Activated CD4-positive, CD25-positive, alpha-beta regulatory T cell treated with anti-CD3 and anti-CD28 coated beads, Interleukin-2, amount 50 U/mL, for 72 hours (primary cell): ENCODE measurements at places on chromosomes 3 and 15.

DNA sequence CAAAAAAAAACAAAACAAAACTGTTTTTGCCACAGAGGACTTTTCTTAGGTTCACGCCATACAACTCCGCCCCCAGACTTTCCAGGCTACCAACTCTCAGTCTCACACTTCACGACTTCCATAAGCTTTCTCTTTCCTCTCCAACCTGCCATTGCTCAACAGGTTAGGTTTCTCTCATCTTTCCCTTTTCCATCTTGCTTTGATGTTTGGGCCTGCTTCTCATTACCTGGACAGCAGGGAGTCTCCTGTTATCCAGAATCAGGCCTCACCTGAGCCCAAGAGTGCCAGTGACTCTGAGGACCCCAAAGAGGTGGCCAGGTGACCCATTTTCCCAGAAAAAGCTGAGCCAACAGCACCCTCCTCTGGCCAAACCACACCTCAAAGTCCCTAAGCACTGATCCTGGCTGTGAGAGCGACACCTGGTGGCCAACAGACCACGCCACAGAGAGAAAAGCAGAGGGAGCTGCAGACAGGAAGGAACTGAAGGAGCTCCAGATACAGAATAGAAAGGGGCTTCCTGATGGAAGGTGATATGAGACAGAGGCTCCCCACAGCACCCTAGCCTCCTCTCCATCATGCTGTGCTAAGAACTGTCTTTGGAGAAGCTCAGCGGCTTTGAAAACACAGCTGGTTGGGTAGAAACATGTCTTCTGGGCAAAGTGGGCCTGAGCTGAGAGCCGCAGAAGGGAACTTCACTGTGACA lies 4.0 kb downstream of the CCDC51 start:
- peak; percentile 79 for DNase-seq

DNA sequence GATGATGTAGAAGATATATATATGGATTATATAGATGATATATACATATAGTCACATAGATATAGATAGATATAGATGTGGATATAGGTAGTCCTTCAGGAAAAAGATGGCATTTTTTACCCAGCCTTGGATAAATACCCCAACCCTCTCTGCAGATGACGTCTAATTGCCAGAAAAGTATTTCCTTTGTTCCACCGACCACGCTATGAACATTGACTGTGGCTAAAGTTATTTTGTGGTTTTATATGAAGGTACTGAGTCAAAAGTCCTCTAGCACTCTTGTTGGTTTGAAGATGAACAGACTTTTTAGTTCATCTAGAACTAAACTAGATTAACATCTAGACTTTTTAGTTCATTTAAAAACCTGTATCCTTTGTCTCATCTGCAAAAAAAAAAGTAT lies 207.7 kb downstream of the PLOD2 start:
- DNase-seq = no peak

DNA sequence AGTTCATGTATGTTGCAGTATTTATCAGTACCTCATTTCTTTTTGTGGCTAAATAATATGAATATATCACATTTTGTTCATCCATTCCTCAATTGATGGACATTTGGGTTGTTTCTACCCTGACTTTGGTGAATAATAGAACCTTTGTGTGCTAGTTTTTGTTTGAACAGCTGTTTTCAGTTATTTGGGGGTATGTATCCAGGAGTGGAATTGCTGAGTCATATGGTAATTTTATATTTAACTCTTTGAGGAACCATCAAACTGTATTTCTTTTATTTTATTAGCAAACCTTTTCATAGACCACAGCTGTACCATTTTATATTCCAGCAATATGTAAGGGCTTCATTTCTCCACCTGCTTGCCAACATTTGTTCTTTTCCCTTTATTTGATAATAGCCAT lies 38.4 kb upstream of the RBM5 start:
- DNase-seq = no peak

- DNase-seq = peak; percentile 50
These were observed at the start of gene PROS1 for GRCh38 chr3:93973131-93974126. TSS of gene PROS1 (minus strand) at chr3:93973896. CDS start at chr3:93973749, 147 bp downstream.

DNA sequence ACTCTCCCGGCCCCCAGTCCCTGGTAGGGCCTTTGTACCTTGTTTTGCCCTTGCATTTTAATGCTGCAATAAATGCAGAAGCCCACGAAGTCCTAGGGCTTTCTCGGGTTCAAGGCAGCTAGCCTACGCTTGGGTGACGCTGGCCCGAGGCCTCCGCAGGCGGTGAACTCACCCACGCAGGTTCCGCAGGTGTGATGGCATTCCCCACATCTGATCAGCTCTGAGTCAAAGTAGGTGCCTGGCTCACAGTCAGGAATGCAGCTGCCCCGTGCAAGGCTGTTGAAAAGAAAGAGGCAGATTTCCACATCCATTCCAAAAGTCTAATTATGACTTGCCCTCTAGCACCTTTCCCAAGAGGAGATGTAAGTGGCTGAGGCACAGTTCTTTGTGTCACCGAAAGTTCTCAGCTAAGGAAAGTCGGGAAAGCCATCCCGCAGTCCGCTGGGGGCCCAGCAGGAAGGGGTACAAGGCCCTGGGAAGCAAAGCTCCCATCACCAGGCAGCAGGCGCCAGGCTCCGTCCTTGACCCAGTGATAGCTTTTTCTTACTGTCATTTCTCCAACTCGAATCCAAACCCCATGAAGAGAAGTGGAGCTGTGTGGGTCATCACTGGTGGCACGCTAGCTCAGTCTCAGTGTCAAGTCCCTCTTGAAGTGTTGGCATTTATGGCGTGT lies 23.2 kb upstream of the SNRPA1 start:
- no peak for DNase-seq

DNA sequence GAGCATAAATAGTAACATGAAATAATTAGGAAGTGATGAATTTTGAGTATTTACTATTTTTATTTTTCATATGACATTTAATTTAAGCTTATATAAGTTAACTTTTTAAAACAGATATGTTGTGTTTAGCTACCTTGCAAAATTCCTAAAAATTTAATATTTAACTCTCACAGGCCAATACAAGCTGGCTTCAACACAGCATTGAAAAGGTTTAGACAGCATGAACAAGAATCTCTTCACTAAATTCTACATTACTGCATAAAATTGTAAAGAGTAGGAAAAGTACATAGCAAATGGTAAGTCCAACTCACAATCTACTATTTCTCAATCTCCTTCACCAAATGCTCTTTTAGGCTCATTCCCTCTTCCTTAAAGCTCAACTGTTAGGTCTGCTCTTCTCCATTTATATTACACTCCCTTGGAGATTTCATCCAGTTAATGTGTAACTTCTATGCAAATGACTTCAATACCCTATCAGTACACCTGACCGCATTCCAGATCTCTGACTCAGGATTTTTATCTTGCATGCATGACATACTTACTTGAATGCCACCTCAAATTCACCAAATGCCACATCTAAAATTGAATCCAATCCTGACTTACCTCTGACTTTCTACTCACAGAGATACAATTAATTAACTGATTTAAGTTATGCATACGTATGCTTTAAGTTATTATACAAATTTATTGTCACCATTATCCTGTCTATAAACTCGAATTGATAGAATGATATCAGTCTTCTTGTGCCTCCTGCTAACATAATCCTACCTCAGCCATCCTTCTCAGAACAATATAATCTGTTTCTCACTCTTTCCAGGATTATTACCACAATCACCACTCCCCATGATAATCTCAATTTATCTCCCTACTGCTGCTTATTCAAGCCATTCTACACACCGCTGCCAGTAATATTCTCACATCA lies 127.0 kb downstream of the STAG1 start:
- no peak for DNase-seq

DNA sequence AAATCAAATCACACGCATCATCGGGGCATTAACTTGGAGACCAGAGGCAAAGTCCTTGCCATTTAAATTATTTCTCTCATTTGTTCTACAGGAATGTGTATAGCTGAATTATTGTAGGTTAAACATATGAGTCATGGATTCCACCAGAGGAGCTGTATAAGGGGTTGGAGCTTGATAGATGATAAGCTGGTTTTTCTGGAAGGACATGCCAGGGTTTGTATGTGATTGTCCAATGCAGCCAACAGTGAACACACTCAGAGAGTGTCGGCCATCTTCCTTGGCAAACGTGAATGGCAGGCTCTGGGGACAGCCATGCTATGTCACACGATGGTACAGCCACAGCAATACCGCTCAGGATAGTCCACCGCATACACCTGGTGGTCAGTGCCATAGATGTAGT lies 25.1 kb downstream of the SSUH2 start:
- no peak for DNase-seq

DNA sequence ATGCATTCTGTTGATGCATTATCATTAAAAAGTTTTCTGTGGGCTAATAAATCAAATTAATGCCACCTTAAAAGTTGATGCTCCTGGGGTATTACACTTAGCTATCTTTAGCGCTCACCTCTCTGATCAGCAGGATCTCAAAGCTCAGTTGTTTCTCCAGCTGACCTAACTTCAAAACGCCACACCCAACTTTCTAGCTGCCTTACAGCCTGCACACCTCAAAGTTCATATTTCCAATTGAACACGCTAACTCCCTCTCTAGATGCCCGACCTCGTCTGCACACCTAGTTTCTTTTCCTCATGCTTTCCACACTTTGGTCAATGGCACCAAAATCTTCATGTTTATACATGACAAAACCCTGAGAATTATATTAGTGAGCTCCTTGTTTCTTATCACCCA lies 98.2 kb upstream of the AGTR1 start:
- DNase-seq = no peak

DNA sequence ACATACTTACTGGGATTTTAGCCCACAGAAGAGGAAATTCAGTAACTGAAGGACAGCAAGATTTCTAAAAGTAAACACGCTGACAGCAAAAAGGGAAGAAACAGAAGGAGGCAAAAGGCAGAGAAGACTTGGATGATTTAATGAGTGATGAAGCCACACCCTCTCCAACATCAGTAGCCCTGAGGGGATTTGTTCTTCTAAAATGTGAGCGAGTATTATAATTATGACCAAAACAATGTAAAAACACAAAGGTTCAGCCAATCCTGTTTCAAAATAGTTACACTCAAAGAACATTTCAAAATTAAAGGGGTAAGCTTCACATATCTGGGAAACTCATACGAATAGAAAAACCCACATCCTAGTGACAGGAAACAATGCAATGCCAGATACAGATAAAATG lies 25.0 kb downstream of the MCCC1 start:
- no peak for DNase-seq

DNA sequence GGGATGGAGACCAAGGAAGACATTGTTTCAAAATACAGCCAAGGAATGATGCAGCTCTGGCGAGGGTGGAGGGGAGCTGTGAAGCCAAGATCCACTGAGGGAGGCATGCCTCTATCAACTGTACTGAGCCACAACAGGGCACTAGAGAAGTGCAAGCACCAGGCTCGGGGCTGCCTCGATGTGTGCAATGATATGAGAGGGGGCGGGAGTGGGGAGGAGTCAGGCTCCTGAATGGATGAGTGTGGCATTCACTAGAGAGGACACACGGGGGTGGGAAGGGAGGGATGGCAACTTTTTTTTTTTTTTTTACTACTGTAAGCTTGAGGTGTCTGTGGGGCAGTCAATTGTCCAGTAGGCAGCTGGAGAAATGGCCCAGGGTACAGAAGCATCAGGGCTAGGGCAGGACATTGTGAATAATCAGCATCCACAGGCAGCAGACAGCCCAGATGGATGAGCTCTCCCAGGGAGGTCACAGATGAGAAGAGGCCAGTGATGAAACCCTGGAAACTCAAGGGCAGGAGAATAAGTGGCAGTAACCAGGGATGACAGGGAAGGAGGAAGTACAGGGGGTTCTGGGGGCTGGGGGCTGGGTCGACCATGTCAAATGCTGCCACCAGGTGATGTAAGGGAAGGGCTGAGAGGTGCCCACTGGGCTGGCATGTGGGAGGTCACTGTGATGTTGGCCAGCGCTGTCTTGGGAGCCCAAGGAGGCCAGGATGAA lies 5.9 kb downstream of the STOML1 start:
- DNase-seq = no peak

DNA sequence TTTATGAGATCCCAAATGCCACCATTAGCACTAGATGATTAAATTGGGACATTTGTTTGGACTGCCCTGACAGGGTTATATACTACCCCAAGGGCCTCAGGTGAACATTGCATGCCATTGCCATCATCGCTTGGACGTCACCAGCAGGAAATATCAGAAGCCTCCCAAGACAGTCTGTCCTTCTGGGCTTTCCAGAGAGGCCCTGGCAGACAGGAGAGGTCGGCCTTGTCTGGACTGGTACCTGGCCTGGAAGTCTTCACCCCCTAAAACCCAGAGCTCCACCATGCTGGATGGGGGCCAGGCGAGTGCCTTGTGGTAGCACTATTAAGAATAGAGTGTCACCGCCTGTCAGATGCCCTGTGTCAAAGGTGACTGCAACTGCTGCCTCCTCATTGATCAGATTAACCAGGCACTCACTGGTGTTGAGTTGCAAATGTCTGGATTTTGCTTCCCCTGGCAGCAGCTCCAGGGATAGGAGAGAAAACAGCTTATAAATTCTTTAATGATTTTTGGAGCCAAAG lies 324.1 kb upstream of the RASGRP1 start:
- DNase-seq = no peak

- DNase-seq = no peak
These were observed 32.8 kb downstream of the SLC30A4 start for GRCh38 chr15:45489690-45490238.

DNA sequence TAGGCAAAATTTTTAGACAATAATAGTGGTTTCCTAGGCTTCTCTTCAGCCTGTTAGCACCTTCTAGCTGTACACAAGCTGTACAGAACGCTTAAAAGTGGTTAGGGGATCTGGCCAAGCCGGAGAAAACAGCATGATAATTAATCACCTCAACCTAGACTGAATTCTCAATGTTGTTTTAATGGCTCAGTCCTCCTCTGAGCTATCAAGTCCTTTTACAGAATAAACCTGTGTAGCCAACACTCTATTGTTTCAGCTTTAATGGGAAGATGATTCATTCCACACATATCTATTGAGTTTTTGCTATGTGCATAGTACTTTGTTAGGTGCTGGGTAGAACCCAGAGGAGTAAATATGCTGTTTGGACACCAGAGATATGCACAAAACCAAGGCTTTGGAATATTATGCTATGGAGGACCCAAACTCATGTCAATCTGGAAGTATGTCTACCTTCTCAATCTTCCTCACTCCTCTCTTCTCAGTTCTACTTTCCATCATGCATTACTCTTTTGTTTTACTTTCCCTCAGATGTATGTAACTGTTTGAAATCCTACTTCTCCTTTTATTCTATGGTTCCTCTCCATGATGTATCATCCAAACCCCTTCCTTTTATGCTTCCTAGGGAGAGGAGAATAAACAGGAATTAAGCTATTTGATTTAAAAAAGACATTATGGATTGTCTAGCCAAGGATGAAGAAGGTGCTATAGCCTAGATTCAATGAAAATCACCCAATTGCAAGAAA lies 27.6 kb upstream of the UBE2E2 start:
- DNase-seq = no peak

DNA sequence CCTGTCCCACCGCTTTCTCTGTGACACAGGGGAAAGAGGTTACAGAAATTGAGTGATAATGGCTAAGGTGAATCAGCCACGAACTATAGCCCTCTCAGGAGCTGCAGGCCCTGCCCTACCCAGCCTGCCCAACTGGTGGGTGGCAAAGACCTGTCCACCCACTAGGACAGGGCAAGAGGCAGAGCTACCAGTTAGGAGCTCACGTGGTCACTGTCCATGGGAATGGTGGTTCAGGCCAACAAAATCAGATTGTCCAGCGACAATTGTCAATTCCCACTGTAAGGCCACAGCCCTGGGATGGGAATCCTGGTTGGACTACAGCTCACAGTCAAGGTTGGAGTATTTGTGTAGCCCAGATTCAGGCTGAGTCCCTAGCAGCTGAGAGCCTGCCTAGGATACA lies 75.0 kb downstream of the PPCDC start:
- no peak for DNase-seq

GRCh38 chr3:124619887-124620599 lies 110.2 kb upstream of the UMPS start:
- no peak for DNase-seq

GRCh38 chr3:117016378-117016777 lies 306.8 kb downstream of the TUSC7 start:
- no peak for DNase-seq
